Stimulated activated CD8-positive, alpha-beta memory T cell treated with anti-CD3 and anti-CD28 coated beads, Interleukin-4, amount 100 ng/mL, for 4 hours (primary cell): ENCODE measurements at places on chromosomes 5 and 9.

DNA sequence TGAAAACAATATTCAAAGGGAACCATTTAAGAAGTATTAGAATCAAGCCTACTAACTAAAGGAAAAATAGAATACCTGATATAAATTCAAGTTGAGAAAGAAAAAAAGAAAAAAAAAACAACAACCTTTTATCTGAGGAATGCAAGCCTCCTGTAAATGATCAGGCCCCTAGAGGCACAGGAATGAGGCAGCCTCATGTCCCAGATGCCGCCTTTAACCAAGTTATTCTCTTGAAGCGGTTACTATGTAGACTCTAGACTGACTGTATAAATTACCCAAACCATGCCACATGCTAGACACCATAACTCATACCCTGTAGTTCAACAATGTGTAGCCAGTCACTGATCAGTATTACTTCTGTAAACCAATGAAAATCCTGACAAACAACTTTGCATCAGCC is 929.6 kb downstream of the TAF11L14 start:
- DNase-seq, result no peak

GRCh38 chr9:117739624-117740347 is 35.6 kb downstream of the TLR4 start:
- DNase-seq, result no peak

DNA sequence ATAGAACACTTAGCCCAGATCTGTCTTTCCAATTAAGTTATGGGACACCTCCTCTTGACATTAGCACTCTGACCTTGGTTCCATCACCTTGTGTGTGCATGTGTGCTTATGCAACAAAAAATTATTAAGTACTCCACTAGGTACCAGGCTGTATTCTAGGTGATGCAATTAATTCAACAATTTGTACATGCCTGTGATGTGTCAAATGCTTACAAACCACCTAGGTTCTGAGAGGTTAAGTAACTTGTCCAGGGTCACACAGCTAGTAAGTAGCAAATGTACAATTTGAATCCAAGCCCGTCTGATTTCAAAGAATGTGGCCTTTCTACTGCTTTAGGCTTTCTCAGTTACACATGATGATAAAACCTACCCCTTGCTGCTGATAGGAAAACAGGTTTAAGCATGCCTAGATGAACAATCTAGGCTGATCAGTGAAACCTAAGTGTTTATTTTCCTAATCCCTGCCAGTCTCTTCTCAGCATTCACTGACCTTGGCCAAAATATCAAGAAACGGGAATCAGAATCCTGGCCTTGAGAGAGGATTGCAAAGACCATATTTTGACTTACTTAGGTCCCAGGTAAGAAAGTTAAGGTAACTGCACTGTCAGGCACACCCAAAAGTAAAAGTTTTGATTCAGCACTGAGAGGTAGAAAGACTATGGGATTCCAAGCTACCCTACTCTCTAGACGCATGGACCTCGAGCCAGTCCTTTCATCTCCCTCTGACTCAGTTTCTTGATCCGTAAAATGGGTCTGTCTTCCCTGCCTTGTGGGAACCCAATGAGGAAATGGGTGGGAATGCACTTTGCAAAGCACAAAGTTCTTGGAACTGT is 1.0 kb downstream of the TBC1D2 start:
- no peak for DNase-seq

GRCh38 chr5:178114325-178115135 is 1.2 kb downstream of the N4BP3 start:
- no peak for DNase-seq

DNA sequence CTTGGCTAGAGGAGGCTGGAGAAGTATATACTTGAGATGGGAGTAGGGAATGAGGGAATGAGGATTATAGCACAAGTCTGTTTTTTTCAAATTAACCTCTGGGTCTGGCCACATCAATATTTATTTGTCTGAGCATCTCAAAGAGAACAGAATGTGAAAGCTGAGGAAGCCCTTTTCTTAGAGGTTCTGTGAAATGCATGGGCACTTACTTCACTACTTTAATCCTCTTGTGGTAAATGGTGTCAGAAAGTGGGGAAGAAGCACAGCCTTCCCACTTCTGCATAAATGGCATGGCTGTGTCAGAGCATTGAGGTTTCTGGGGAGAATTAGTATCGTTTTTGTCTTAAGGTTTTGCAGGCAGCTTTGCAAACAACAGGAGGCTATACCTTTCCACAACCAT is 48.6 kb downstream of the SPATA31D1 start:
- no peak for DNase-seq

GRCh38 chr9:80359941-80360881 is 788.4 kb downstream of the TLE4 start:
- no peak for DNase-seq

- no peak for DNase-seq
Observed at GRCh38 chr5:160363211-160363610, 7.2 kb downstream of the C1QTNF2 start.

DNA sequence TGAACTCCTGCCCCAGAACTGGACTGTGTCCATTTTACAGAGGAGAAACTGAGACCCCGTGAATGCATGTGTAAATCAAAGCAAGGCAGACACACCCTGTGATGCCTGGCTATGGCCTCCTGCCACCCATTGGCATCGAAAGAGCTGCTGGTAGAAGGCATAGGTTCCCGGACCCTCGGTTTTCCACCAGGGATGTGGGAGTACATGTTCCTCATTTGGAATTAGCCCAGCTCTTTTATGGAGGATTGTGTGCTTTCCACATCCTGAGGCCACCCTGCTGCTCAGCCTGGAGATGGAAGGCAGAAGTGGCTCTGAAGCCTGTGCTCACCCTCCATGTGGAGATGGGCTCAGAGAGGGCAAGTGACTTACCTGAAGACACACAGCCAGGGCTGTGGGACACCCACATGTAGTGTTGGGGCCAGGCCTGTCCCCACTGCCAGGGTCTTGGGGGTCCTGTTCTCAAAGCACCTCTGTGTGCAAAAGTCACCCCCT is 2.8 kb downstream of the SUSD3 start:
- DNase-seq, result no peak

GRCh38 chr5:89855417-89855816 is 554.1 kb downstream of the CETN3 start:
- DNase-seq, result no peak

DNA sequence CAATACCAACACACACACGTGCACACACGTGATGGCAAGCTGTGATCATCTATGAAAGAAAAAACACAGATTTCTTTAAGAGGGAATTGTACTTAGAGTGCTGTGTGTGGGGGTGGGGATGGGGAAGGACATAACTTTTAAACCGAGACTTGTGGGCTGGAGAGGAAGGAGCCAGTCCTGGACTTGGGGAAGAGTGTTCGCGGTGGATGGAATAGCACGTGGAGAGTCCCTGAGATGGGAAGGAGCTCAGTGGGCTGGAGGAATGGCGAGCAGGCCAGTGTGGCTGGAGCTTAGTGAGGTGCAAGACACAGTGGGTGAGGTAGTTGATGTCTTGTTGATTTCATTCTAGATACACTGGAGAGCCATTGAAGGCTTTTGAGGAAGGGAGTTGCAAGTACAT is 78.5 kb downstream of the RGS3 start:
- DNase-seq, result no peak

- no peak for DNase-seq
Observed at GRCh38 chr5:150626853-150627276, 13.6 kb upstream of the SYNPO start.

DNA sequence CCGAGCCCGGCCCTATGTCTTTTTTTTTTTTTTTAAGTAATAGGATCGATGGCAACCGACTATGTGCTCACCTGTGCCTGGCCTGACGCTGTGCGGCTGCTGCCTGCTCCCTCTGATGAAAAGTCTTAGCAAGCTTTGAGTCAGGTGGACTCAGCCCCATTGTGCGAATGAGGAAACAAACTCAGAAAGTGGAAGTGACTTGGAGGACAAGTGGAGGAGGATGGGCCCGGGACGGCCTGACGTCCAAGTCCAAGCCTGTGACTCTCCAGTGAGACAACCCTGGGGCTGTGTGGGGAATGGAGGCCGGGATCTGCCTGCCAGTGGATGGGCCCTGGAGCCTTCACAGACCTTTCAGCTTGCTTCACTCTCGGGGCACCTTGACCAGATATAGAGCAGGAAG is 57.9 kb downstream of the EXD3 start:
- no peak for DNase-seq

GRCh38 chr5:73495772-73496335 is 2.4 kb upstream of the BTF3 start:
- DNase-seq, result no peak

DNA sequence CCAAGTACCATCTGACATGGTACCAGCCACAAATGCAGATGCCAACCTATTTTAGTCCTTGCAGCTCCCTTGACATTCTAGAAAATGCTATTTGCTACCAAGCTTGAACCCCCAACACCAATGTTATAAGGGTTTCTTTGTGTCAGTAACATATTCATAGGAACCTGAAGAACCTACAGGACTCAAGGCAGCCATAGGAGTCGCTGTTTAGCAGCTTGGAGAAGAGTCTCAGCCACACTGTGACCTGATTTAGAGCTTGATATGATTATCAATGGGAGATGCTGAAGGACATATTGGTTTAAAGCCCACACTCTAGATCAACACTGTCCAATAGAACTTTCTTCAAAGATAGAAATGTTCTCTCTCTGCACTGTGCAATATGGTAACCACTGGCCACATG is 6.4 kb upstream of the ZFR start:
- no peak for DNase-seq

DNA sequence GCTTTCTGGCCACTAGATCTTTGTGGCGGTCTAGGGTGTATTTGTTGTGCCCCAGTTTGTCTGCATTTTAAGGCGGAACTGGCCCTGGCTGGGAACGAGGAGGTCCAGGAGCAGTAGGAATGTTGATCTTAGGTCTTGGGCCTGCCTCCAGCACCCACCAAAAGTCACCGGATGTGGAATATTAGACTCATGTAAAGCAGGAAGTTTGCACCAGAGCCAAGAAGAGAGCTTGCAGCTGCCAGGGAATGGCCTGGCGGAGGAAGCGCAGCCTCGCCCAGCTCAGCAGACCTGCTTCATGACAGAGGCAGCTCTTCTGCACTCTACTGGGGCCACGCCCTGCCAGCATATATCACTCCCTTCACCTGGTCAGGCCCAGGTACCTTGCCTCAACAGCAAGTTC is 3.3 kb downstream of the GPX3 start:
- no peak for DNase-seq

DNA sequence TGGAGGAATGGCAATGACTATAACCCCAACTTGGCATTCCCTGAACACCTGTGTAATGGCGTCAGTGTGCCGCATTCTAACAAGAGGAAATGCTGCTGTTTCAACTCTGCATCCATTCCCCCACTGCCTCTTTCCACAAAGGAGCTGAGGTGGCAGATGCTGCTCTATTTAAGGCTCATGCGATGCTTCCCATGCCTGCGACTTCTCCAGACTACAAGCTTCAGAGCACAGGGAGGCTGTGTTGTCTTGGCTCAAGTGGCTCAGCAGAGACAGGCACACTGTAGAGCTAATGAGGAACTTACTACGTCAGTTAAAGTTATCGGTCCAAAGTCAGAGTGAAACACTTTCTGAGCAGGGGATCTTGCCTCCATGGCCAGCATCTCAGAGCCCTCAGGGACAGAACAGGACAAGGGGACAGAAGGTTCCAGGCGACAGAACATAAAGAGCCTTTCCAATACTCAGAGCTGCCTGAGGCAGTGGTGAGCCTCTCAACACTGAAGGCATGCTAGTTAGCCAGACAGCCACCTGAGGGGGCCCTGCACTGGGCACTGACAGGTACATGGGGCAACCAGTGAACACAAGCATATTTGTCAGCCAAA is 21.8 kb downstream of the TNIP1 start:
- DNase-seq, result no peak

- no peak for DNase-seq
Observed at GRCh38 chr5:78511121-78511906, 137.3 kb downstream of the LHFPL2 start.

GRCh38 chr5:172284611-172284980 is 1.0 kb upstream of the UBTD2 start:
- no peak for DNase-seq

GRCh38 chr9:84822589-84823233 is 153.2 kb downstream of the NTRK2 start:
- no peak for DNase-seq

- no peak for DNase-seq
Observed at GRCh38 chr5:132000677-132001453, 10.6 kb downstream of the ACSL6 start.

DNA sequence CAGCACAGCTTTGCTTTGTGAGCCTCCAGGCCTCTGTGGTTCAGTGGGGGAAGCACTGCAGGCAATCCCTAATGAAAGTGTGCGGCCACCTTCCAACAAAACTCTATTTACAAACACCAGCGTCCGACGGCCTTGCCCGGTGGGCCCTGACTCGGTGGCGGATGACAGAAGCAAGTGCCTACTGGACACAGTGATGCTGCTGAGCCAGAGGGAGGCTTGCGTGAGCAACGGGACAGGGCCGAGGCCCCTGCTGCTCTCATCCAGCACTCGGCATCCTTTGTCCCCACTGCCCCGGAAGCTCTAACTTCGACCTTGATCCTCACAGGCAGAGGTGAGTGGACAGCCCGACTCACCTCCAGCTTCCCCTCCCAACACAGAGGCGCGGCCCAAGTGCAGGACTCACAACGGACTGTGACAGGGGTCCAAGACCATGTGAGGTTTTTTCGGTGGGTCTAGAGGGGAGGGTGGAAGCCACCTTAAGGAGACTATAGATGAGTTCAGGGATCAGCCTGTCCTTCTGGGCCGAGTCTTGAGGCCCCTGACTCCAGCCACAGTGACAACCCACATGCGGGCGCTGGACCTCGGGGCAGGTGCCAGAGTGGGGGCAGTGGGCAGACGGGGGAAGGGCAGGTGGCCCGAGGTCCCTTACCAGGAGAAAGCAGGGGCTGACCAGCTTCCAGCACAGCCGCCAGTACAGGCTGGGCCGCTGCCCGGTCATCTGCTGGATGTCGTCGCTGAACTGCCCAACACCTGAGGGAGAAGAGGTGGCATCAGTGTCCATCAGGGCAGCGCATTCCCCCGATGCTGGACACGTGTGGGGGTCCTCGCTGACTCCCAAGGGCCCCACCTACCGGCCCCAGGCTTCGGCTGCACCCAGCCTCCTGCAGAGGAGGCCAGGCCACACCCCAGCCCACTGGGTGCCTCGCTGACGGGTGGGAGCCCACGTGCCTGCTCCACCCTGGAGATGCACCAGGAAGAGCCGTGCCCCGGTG is 39.4 kb downstream of the SLC6A3 start:
- no peak for DNase-seq

DNA sequence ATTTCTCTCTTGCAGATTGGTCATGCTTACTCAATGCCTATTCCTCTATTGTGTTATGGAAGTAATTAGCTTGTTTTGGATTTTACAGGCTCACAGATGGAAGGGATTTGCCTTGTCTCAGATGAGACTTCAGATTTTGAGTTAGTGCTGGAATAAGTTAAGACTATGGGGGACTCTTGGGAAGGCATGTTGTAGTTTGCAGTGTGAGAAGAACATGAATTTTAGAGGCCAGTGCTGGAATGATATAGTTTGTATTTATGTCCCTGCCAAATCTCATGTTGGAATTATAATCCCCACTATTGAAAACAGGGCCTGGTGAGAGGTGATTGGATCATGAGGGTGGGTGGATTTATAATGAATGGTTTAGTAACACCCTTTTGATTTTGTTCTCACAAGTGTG is 6.1 kb upstream of the TUSC1 start:
- no peak for DNase-seq

GRCh38 chr9:14395317-14396082 is 81.6 kb upstream of the NFIB start:
- DNase-seq, result no peak

GRCh38 chr5:64838803-64839202 is 70.1 kb downstream of the CWC27 start:
- no peak for DNase-seq
